Activated CD4-positive, alpha-beta T cell treated with anti-CD3 and anti-CD28 coated beads, Interleukin-2, amount 50 U/mL, for 16 hours (primary cell): ENCODE measurements at places on chromosomes 1 and 21.

- no peak for DNase-seq
Observed at GRCh38 chr1:237910834-237911233, 20.1 kb upstream of the ZP4 start.

DNA sequence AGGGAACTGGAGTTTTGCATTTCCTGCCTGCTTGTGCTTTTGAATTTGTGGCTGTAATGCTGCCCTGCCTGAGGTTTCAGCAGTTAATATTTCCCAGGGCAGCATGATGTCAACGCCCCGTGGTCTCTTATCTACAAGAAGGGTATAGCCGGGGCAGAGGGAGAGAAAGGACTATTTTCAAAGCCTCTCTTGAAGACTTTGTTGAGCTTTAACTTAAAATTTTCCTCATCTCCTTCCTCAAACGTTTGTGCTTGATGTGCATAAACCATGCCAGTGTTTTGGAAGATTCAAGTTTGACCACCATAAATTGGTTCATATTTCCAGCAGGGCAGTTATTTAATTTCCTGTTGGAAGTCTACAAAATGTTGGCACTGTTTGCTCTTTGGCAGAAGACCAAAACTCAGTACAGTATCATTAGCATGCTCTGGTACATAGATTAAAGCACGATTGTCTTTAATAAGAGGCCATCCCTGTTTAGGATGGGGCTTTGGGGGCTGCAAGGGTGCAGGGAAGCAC lies 43.4 kb downstream of the ROR1 start:
- no peak for DNase-seq

- DNase-seq = no peak
Observed at GRCh38 chr1:208068908-208069307, 158.0 kb upstream of the CD34 start.

GRCh38 chr1:85330214-85330631 lies 53.8 kb upstream of the BCL10 start:
- no peak for DNase-seq

- no peak for DNase-seq
Observed at GRCh38 chr1:164971391-164971790, 385.1 kb downstream of the LMX1A start.

GRCh38 chr21:24577301-24577700 lies 1030.0 kb downstream of the MRPL39 start:
- no peak for DNase-seq

- DNase-seq = peak; percentile 62
Observed at GRCh38 chr1:172845371-172845770, 186.5 kb downstream of the FASLG start.

DNA sequence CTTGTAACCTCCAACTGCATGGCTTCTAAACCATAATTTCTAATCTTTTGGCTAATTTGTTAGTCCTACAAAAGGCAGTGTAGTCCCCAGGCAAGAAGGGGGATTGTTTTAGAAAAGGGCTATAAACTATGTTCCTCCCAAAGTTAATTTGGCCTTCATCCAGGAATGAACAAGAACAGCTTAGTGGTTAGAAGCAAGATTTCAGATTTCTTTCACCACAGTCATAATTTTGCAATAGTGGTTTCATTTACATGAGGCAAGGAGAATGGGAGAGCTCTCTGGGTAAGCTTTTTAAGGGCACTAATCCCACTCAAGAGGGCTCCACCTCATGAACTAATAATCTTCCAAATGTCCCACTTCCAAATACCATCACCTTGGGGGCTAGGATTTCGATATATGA lies 1353.9 kb downstream of the NCAM2 start:
- DNase-seq = no peak

- DNase-seq = no peak
Observed at GRCh38 chr1:186559601-186560116, 98.7 kb upstream of the PDC start.

DNA sequence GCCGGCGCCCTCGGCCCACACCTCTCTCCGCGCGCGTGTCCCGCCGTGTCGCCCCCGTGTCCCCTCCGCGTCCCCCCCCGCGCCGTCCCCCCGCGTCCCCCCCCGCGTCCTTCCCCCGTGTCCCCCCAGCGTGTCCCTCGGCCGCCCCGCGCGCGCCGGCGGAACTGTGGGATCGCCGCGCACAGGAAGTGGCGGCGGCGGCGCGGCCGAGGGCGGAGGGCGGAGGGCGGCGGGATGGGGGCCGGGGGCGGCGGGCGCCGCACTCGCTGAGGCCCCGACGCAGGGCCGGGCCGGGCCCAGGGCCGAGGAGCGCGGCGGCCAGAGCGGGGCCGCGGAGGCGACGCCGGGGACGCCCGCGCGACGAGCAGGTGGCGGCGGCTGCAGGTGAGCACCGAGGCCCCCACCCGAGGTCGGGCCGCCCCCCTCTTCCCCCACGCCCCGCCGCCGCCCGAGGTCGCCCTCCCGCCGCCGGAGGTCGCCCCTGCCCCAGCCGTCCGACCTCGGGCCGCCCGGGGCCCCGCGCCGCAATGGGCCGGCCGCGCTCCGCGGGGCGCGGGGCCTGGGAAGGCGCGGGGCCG lies at the start of gene AGPAT3:
Gene AGPAT3 (plus strand): TSS at position 262 of the 578 bp plus-strand sequence. CDS start 94,459 bp downstream, outside the sequence.
- no peak for DNase-seq

DNA sequence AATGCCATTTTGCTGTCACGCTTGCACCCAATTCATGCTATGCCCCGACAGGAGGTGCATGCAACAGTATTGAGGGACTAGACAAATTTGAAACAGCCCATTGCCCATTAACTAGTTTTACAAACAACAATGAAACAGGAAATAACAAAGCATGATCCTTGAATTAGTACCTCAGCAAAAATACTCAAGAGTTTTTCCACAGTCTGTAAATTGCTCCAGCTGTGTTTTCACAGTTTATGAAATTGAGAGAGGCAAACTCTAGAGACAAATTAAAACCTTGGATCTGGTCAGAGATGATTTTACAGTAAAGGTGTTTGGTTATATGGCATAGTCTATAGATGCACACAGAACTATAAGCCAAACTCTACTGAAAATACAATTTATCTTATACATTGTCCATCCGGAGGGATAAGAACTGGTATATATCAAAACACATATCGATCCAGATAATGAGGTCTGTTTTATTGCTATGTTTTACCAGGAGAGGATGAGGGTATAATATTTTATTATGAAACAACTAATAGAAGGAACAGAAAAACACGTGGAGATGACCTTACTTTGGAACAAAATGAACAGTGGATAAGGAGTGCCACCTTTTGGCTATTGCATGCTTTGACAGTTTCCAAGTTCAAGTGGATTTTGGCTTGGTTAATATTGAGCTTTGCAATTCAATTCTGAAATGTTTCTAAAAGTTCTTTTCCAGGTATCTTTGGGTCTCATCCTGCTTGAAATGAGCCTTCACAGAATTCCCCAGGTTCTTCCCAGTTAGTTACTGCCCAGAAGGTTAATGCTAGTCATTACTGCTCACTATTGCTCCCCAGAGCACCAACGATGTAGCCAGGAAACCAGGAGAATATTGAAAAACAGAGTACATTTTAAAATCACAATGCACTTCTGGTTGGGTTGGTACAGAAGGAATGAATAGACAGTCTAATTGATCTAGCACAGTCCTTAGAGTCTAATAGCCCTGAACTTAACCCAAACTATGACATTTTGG lies 45.7 kb downstream of the ZC3H11B start:
- peak; percentile 21 for DNase-seq

DNA sequence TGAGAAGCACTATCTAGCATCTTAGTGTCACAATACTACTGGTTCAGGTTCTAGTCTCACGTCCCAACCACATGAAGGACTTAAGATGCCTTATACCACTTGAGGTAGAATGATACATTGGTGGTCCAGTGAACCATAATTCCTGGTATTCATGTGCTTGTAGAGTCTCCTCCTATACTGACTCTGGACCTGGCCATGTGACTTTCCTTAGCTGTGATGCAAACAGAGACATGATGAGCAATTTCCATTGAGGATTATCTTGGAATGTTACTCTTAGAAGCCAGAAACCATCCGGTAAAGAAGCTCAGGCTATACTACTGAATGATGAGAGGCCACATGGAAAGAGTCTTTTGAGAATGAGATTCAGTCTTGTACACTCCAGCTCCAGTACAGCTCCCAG lies 105.7 kb downstream of the NME7 start:
- no peak for DNase-seq

- no peak for DNase-seq
Observed at GRCh38 chr1:58975888-58976287, 192.0 kb upstream of the JUN start.

- DNase-seq = no peak
Observed at GRCh38 chr1:17233675-17234320, 15.1 kb upstream of the PADI3 start.

DNA sequence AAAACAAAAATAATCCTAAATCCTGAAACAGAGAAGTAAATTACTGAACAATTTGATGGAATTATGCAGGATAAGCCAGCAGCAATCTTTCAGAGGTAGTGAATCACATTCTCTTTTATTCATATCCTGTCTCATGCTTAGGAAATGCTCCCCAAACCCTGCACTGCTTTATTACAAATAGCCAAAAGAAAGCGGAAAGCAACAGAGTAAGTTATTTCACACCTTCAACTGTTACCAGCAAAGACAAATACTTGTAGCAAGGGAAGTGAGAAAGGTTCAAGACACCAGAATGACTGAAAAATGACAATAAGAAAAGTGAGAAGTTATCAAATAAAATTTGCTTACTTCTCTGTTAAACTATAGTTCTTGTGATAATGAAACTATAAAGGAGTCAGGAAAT lies 6.2 kb downstream of the ZRANB2 start:
- DNase-seq = peak; percentile 31

GRCh38 chr1:33802268-33802667 lies 61.6 kb upstream of the HMGB4 start:
- DNase-seq = no peak

DNA sequence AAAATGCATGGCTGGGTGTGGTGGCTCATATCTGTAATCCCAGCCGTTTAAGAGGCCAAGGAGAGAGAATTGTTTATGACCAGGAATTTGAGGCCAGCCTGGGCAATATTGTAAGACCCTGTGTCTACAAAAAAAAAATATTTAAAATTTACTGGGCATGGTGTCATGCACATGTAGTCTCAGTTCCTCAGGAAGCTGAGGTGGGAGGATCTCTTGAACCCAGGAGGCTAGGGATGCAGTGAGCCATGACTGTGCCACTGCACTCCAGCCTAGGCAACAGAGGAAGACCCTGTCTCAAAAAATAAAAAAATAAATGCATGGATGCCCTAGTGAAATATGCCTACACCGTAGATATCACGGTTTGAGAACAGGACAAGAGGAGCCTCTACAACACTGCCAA lies 1331.2 kb upstream of the B3GALT2 start:
- no peak for DNase-seq

GRCh38 chr1:35725596-35725995 lies 6.9 kb upstream of the C1orf216 start:
- no peak for DNase-seq

DNA sequence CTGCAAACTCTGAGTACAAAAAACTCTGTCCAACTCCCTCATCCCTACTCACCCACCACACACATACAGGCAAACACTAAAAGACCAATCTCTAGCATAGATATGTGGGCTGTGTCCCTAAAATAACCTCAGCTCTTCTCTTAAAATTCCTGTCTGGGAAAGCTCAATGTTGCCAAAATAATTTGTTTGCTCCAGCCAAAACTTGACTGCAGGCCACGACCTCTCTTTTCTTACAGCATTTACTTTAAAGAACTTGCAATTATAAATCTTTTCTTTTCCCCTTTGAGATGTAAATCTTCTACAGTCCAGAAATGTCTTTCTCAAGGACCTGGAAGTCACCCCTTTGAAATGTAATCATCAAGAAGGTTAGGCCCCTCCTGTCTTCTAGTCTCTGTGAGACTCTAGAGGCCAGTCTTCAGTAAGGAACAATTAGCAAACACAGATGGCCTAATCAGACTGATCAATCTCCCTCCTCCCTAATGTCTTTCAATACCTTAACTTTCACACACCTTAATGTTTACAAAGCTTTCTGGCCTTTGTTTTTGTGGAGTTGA lies 483.6 kb upstream of the RGS18 start:
- no peak for DNase-seq

DNA sequence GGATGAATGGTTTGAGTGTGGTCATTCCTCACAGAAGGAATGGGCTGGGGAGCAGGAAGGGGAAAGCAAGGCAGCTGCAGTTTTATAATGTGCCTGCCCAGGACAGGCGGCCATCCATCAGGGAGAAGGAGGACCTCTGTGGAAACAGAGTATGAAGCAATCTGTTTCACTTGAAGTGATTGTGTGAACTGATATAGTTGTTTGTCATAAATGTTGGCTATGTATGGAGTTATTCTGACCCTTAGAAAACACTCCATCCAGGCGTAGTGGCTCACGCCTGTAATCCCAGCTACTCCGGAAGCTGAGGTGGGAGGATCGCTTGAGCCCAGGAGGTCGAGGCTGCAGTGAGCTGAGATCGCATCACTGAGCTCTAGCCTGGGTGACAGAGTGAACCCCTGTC lies 46.5 kb downstream of the NENF start:
- no peak for DNase-seq

GRCh38 chr1:112383759-112384370 lies 12.1 kb upstream of the CTTNBP2NL start:
- DNase-seq = no peak

DNA sequence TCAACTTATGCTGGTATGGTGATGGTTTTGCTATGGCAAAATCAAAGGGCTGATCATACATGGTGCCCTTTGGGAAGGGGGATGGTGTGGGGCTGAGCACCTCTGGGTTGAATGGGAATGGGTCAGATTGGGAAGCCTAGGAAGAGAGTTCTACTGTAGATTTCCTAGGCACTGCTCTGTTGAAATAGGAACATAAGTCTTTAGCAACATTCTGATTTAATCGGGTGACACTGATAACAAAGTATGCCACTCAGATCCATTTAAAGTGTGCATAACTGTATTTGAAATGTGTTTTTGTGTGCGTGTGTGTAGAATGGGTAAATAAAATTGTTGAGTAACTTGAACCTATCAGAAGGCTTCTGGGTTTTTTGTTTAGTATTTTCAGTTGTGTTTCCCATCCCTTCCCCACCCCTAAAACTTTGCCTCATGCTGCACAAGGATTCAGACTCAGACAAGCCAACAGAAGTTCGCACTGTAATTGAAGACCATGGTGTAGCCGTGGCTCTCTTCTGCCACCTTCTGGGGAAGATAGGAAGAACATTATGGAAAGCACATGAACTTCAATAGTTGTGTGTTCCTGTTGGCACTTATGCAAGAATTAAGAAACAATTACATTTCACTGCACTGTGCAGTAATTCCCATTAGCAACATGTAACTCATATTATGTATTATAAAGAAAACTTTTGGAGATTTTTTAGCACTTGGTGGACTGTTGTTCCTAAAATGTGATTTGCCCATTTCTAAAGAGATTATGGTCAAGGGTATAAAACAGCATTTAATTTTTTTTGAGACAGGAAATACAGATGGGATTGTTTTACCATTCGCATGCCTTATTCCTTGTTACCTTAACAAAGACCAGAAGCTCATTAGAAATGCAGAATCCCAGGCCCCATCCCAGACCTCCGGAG lies 10.9 kb upstream of the C4BPB start:
- DNase-seq = peak; percentile 70

DNA sequence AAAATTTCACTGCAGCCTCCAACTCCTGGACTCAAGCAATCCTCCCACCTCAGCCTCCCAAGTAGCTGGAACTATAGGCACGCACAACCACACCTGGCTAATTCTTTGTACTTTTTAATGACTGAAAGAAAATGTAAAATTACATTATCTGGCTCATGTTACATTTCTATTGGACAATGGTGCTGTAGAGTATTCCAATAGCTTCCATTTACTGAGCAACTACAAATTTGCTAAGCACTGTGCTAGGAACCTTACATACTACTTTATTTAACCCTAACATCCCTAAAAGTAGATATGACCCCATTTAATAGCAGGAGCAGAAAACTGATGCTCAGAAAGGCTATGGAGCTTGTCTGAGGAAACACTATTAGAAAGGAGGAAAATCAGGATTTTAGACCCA lies 19.7 kb downstream of the SDE2 start:
- no peak for DNase-seq

GRCh38 chr21:43771698-43772424 lies 4.2 kb downstream of the CSTB start:
- no peak for DNase-seq
